ENCODE measurements at places on chromosomes 13 and 19.

DNA sequence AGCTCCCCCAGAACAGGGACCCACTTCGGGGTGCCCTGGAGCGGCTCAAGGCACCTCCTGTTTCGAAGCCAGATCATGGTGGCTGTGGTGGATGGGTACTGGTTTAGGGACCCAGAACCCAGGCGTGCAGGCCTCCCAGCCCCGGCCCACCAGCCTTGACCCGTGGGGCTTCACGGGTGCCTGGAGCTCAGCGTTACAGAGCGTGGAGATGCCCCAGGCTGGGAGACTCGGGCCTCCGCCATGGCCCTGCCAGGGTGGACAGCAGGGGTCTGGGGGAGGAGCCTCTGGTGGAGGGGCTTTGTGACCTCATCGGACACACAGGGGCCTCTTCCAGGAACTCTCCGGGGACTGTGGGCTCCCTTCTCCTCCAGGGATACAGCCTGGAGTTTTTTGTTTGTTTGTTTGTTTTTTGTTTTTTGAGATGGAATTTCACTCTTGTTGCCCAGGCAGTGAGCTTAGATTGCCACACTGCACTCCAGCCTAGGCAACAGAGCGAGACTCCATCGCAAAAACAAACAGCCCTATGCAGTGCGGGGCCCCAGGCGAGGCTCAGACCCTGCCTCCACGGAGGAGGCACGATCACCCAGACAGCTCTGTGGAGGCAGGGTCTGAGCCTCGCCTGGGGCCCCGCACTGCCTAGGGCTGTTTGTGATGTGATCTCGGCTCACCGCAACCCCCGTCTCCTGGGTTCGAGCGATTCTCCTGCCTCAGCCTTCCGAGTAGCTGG is at the start of gene GARIN5B:
Gene GARIN5B (minus strand): TSS at position 271 of the 727 bp plus-strand sequence. CDS start 194 bp downstream, at position 77.
- DNase-seq, result no peak

DNA sequence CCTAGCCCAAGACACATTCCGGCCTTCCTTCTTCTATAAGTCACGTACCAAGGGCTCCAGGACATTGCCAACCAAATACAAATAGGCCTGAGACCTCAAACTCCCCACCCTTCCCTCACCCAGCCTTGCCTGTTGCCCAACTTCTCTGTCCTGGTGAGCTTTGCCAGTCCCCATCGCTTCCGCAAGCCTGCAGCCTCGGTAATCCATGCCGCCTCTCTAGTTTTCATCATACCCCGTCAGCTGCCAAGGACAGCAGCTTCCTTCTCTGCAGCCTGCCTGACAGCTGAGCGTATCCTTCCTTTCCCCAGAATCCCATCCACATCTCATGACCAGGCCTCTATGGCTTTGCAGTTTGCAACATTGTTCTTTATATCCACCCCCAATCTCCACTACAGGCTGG is 36.6 kb upstream of the POMP start:
- no peak for DNase-seq

- no peak for DNase-seq
Observed at GRCh38 chr19:50558449-50558848, 9.8 kb downstream of the LRRC4B start.

DNA sequence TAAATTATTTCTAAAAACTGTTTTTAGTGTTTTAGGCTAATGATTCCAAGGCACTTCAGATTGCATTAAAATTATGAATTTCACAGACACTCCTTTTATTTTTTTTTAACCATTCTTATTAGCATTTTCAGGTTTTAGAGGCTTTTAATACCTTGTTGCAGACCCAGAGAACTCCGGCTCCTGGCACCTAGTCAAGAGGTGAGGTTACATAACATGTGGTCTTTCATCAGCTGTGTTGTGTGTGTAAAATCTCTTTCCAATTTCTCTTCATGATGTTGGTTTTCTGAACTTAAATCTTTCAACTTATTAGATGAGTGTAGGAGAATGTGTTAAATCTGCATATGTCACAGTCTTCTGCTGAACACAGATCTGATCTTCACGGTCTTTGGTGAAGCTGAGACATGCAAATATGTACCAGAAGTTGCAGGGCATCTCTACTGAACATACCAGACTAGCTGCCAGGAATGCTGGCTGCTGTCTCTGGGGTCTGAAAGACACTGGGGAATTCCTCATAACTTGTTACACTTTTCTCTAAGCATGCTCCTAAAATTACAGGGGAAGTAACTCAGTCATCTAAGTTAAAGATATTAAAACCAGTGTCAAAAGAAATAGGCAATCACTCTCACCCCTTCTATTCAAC is 1165.3 kb downstream of the EFNB2 start:
- no peak for DNase-seq

DNA sequence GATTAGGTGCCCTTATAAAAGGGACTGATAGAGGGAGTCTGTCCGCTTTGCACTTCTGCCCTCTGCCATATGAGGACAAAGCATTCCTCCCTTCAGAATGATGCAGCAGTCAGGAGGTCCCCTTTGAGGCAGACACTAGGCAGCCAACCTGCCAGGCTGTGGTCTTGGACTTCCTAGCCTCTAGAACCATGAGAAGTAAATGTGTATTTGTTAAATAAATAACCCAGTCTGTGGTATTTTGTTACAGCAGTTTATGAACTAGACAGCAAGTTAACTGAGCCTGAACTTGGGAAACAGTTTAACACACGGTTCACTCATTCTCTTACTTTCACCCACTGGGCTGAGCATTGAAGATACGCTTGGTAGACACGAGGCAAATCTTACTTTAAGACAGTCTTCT is 313.2 kb downstream of the UQCRFS1 start:
- no peak for DNase-seq

GRCh38 chr13:28513745-28514144 is 18.8 kb upstream of the FLT1 start:
- DNase-seq, result no peak

GRCh38 chr13:113939129-113939943 is 34.5 kb downstream of the C13orf46 start:
- no peak for DNase-seq

- DNase-seq, result peak; percentile 59
Observed at GRCh38 chr13:42377640-42378382, 105.9 kb downstream of the AKAP11 start.

- DNase-seq, result no peak
Observed at GRCh38 chr13:29457299-29457698, 138.2 kb downstream of the SLC7A1 start.

GRCh38 chr19:15374796-15375440 is 4.7 kb downstream of the AKAP8 start:
- DNase-seq, result no peak

- DNase-seq, result no peak
Observed at GRCh38 chr13:102593466-102593865, 3.3 kb upstream of the TPP2 start.

- DNase-seq, result no peak
Observed at GRCh38 chr13:97432232-97432916, 1.6 kb upstream of the RAP2A start.

- DNase-seq, result no peak
Observed at GRCh38 chr13:60679928-60680694, 283.1 kb downstream of the TDRD3 start.

GRCh38 chr13:113562844-113563243 is 21.7 kb upstream of the TFDP1 start:
- no peak for DNase-seq

DNA sequence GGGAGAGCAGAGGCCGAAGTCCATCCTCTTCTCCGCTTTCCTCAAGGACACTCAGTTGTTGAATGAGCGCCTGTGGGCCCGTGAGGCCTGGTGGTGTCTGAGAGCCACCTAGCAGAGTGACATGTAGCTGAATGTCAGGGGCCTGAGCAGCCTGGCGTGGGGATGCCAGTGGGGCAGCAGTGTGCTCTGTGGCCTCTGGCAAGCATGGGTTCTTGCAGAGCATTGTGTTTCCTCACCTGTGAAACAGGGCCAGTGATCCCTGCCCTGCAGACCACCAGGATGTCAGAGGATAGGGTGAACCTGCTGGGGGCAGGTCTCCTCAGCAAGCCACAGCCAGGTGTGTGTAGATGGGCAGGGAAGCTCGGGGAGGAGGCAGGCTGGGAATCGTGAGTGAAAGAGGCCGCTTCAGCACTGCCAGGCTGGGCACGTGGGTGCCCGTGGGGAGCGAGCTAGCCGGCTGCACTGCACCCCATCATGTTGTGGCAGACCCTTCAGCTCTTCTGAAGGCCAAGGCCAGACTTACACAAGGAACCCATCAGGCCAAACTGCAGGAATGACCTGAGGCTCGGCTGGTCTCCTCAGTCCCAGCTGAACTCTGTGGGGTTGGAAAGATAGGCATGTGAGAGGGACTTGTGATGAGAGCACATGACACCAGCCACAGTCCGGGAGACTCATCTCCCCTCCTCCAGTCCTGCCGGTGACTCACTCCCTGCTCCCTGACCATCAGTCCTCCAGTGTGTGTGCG is 5.0 kb downstream of the PPP1R37 start:
- no peak for DNase-seq

DNA sequence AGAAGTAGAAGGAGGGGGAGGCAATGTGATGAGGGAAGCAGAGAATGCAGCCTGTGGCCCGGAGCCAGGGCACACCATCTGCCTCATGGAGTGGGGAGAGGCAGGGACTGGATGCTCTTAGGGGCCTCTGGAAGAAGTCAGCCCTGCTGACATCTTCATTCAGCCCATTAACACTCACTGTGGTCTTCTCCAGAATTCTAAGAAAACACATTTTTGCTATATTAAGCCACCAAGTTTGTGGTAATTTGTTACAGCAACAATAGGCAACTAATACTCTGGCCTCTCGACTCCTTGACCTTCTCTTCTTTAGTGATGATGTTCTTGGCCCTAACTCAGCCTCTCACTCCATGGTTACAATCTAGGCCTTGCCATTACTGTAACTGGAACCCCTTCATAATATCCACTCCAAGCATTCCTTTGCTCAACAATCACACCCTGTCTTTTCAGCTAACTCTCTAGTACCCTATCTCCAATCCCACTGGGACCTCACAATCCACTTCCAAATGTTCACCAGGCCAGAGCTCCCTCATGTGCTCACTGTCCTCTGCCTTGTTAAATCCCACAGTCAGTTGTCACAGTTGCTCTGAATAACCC is 98.5 kb downstream of the MIPEP start:
- no peak for DNase-seq

- DNase-seq, result no peak
Observed at GRCh38 chr19:42311657-42312056, 1.5 kb upstream of the TMEM145 start.

DNA sequence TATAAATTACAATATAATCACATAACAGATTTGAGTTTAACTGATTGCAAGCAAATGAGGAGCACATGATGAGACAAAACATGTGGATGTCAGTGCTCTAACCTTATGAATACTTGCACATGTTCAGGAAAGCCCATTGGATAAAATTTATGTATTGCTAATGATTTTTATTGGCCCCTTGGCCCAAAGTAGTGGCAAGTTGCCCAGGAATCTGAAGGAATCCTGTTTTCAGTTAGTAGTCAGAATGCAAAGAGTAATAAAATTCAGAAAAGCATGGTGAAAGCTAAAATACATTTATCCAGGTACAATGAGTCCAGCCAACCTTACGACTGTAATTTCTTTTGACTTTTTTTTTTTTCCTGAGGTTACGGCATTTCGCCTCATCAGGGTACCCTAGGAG is 1539.4 kb downstream of the EFNB2 start:
- DNase-seq, result no peak

- DNase-seq, result no peak
Observed at GRCh38 chr13:31755803-31756212, 16.5 kb downstream of the RXFP2 start.

GRCh38 chr19:18167011-18167410 is 6.6 kb upstream of the IFI30 start:
- DNase-seq, result no peak

DNA sequence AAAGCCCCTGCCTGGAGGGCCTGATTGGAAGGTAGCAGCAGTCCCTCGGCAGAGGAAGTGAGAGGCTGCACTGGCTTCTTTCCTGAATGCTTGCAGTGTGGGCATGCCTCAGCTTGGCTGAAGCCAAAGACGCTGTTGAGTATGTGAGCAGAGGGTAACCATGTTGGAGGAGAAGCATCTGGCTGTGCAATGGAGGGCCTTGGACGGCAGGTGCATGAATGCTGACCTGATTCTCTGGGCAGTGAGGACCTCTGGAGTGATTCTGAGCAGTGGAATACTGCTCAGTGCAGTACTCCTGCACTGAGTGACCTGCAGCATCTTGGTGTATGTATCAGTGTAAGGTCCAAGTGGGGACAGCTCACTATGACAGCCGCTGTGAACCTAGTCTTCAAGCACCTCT is 46.9 kb downstream of the SOX1 start:
- no peak for DNase-seq

- no peak for DNase-seq
Observed at GRCh38 chr13:111525320-111526118, 205.1 kb downstream of the TEX29 start.

GRCh38 chr19:16518483-16519229 is 22.5 kb downstream of the C19orf44 start:
- no peak for DNase-seq

DNA sequence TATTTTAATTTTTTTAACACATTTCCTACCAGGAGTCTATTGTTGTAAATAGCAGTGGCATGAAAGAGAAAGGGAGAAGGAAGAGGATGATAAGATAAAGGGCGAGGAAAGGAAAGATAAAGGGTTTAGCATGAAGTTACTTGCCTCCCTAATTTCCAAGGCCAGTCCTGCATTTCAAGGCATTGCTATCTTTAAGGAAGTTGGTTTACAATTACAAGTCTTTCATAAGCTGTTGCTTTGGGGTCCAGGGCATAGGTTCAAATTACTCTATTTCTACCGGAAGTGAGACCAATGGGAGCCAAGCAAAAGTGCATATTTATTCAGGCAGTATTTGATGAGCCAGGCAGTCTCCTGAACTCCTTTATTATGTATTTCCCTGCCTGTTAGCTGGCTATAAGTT is 27.7 kb upstream of the UBL3 start:
- no peak for DNase-seq

GRCh38 chr13:33367926-33368325 is 82.4 kb upstream of the STARD13 start:
- DNase-seq, result peak; percentile 32

DNA sequence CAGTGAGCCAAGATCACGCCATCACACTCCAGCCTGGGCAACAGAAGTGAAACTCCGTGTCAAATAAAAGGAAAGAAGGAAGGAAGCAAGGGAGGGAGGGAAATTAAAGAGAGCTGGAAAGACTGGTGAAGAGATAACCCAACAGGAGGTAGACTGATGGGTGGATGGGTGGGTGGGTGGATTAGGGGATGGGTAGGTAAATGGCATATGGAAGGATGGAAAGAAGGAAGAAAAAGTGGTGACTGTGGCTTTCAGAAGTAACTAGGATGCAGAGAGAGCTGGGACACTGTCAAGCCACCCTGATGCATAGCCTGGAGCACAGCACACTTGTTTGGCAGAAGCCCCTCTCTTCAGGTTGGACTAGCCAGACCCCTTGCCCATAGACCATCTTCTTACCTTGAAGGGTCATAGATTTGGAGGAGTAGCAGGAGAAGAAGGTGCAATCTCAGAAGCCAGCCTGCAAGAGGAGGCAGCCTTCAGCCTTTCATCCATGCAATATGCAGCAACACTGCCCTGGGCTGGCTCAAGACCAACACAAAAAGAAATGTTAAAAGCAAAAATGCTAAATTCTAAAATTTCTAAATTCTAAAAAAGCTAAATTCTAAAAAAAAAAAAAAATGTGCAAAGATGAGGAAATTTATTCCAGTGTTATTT is 5.1 kb downstream of the IQCN start:
- no peak for DNase-seq

Measured in GM10248 (cell line).